ENCODE measurements at places on chromosomes 4 and X.

- DNase-seq, result no peak
Observed at GRCh38 chr4:84389406-84389805, 109.7 kb downstream of the NKX6-1 start.

DNA sequence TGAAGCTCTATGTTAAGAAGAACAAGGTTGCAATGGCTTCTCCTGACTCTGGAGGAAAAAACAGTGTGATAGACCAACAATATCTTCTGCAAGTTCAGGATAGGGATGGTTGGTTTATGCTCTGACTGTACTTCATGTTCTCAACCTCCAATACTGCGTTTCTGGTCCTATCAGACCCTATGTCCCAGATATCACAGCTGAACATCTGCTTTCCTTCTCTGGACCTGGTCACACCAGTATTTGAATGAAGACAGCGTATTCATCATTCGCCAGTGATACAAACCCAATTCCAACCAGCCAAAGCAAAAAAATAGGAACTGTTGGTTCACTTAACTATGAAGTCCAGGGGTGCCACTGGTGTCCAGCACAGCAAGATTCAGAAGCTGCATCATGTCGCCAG is 124.5 kb upstream of the KLF3 start:
- no peak for DNase-seq

GRCh38 chrX:40878766-40879165 is 143.4 kb upstream of the MED14 start:
- no peak for DNase-seq

DNA sequence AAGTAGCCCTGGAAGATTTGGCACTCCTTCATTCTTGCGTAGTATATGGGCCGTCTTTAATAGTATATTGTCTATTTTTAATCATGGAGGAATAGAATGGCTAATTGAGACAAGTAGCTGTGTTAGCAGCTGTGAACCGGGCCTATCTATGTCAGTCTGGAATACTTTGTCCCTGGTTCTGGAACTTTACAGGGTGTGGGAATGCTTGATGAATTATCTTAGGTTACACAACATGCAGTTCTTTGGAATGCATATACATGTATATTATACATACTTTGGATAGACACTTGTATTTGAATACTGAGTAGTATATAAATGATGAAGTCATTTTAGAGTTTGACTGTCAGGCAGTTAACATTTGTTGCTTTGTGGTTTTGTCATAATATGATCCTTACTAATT is 37.4 kb downstream of the PDLIM5 start:
- no peak for DNase-seq

GRCh38 chrX:7641141-7641540 is 201.8 kb upstream of the VCX start:
- DNase-seq, result no peak
